ENCODE measurements at places on chromosomes 6 and 20.

GRCh38 chr20:60224914-60225313, 266.7 kb downstream of the CDH26 start:
- no peak for DNase-seq

- DNase-seq: no peak
Measured at GRCh38 chr20:45704969-45705637, at the start of gene WFDC10B. Gene WFDC10B, minus strand, starts transcription at chr20:45705019. Its CDS starts 19,027 bp downstream, at chr20:45685992.

- no peak for DNase-seq
Measured at GRCh38 chr6:49528571-49528970, 21.9 kb upstream of the C6orf141 start.

GRCh38 chr6:111503660-111504059, 20.6 kb upstream of the REV3L start:
- no peak for DNase-seq

GRCh38 chr6:42349753-42350511, 101.8 kb downstream of the TRERF1 start:
- no peak for DNase-seq

GRCh38 chr20:33948480-33948879, 45.2 kb upstream of the RALY start:
- no peak for DNase-seq

- DNase-seq: no peak
Measured at GRCh38 chr6:84588697-84589080, 175.7 kb downstream of the TBX18 start.

GRCh38 chr20:63789836-63790571, 41.1 kb downstream of the ZBTB46 start:
- DNase-seq: no peak

- DNase-seq: no peak
Measured at GRCh38 chr6:4717124-4717523, 59.1 kb upstream of the CDYL start.

DNA sequence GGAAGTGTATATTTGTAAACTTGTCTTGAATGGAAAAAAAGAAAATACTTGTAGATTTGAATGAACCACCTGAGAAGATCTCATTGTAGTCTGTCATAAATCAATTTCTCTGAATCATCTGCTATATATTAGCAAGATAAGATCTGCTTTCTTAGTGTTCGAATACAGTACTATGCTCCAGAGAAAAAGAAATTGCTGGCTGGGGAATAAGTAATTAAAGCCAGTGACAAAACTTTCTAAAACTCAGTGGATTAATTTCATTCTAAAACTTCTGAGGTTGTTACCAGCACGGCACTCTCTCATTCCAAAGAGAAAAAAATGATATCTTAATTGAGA, 22.4 kb upstream of the MROH8 start:
- DNase-seq: no peak

DNA sequence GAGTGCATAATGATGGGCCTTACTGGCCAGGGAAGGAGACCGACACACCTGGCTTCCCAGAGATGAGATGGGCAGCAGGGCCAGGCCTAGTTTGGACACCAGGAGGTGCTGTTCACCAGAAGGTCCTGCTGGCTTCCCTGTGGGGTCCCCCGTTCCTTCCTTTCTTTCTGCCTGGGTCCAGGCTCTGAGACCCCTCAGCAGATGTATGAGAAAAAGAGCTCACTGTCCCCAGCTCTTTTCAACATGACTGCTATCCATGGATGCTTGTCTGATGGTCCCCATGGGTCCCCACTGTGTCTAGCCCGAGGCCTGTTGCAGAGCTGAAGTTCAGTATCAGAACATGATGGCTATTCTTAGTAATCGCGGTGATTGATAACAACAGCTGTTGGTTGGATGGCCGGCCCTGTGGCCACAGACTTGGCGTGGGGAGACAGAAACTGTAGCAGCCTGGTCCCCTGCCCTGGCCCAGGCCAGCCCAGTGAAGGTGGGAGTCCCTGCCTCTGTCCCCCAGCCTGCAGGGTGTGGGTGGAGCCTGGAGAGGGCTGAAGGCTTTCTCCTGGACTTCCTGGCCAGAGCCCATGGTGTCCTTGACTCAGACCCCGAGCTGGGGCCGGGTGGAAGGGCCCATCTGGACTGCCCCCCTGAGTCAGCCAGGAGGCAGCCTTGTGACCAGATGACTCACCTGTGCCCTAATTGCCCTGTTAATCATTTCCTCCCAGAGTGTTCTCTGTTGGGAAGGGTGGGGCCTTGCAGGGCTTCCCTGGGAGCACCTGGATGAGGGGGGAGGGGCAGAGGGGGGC, 9.9 kb upstream of the BAK1 start:
- DNase-seq: no peak

- DNase-seq: no peak
Measured at GRCh38 chr20:32622585-32623468, 37.7 kb upstream of the NOL4L start.

DNA sequence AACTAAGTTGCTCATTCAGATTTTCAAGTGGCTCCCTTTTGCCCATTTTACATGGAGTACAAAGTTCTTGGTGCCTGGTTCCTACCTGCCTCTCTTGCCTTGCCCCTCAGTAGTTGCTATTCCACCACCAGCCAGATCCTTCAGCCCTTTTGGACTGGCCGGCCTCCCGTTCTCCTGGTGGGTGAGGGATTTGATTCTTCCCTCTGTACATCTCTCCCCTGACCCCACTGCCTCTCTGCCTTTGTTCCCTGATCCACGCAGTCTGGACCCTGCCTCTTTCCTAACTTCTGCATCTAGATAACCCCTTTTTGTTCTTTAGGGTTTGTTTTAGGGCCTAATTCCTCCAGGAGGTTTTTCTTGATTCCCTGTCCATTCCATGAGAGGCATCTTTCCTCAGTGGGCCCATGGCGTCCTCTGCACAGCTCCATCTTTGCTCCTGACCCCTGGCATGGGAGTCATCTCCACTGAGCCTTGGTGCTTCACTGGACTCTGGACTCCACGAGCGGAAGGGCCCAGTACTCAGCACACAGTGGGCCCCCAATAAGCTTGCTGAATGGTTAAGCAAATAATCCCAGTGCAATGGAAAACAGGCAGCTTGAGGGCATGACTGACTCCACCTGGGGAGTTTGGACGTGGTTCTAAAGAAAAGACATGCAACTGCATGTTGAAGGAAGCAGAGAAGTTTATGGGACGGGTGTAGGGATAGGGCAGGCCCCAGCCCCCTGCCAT, 309.3 kb upstream of the SUPT3H start:
- DNase-seq: no peak

- DNase-seq: no peak
Measured at GRCh38 chr6:157614026-157614568, 208.9 kb upstream of the SNX9 start.

DNA sequence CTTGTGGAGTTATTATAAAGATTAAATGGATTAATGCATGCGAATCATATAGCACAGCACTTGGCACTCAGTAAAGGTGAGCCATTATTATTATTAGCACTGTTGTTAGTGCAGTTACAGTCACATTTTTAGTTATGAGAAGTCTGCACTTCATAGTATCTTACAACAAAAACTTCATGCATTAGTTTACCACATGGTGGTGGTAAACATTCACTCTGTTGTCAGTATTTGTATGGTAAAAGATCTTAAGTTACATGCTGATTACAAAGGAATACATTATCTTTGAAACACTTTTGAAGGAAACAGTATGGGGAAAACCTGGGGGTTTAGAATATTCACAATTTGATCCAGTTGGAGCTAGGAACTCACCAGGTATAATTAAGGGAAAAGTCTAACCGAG, 20.8 kb downstream of the TMEM14A start:
- DNase-seq: no peak

DNA sequence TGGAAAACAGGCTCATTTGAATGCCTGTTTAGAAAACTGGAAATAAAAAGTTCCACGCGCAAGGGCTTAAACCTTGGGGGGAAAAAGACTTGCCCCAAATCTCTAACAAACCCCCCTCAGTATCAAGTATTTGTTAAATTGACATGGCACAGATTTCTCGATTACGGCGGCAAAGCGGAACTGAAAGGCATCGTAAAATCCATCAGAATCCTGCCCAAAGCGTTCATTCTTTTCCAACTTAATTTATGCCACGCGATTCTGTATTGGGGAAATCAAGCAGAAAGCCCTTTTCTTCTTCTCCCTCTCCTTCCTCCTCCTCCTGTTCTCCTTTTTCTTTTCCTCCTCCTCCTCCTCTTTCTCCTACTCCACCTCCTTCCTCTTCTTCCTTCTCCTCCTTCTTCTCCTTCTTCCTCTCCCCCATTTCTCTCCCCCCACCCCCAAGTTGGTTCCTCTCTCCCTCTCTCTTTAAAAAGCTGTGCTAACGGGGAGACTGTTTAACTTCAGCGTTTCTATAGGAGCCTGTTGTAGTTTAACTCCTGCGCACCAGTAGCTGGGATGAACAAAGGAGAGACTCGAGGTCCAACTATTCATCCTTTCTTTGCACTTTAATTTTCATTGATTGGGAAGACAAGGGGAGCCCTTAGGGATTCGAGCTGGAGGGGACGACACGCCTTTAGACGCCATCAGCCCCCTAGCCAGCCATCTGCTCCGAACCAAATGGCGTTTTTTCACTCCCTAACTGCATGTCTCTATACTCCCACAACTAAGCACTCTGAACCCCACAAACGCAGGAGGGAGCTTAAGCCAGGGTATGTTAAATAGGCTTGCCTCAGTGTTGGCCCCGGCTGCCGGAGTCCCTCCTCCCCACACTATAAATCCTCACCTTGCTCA, 2.7 kb upstream of the DLL1 start:
- no peak for DNase-seq

DNA sequence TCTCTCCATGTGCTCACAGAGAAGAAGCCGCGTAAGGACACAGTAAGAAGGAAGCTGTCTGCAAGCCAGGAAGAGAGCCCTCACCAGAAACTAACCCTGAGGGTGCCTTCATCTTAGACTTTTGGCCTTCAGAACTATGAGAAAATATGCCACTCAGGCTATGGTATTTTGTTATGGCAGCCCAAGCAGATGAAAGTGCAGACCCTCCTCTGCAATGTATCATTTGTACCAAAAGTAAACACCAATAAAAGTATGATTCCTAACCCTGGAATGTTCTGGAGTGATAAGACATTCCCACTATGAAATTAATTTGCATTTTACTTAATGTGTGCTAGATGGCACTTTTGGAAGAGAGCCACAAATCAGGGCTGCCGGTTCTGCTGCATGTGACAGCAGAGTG, 594.3 kb downstream of the UTRN start:
- DNase-seq: no peak

- DNase-seq: no peak
Measured at GRCh38 chr20:51910321-51911050, 108.2 kb upstream of the SALL4 start.

GRCh38 chr20:31608251-31608945, 3.3 kb downstream of the ID1 start:
- no peak for DNase-seq

All from AG09319 (cell line).